ENCODE measurements at places on chromosomes 11 and 22. TPM values are rescaled to one million over a fixed set of nuclear protein-coding genes. Genes with fewer than 3 reads are reported as not detected.
A peak's percentile ranks its signal among the peaks of the same experiment; 100 is the strongest.

Gene RTN4RL2
- total RNA-seq = 0.66 TPM

Gene HPS4
- 41.8 TPM for total RNA-seq

Gene DNHD1
- 28.5 TPM for total RNA-seq

Gene RBM4
- total RNA-seq = 127 TPM

Gene OSBP2
- total RNA-seq = 10.8 TPM

Gene ART1
- total RNA-seq = not detected

Gene OR5T1
- total RNA-seq = not detected

Gene PHF21B
- not detected for total RNA-seq

Gene MOV10L1
- total RNA-seq = 0.10 TPM

Gene SYT9
- total RNA-seq = 0.14 TPM

Gene FGF19
- total RNA-seq = not detected

Gene C22orf42
- total RNA-seq = not detected

Gene MIOX
- not detected for total RNA-seq

Gene DGCR6
- total RNA-seq = 1.6 TPM

DNA sequence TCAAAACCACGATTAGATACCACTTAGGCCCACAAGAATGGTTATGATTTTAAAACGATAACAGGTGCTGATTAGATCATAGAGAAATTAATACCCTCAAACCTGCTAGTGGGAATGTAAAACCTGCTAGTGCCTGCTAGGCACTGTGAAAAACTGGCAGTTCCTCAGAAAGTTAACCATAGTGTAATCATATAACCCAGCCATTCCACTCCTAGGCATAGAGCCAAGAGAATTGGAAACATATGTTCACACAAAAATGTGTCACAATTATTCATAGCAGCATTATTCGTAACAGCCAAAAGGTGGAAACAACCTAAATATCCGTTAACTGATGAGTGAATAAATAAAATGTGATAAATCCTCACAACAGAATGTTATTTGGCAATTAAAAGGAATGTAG, 122.2 kb upstream of the SYN3 start:
- DNase-seq = no peak

- no peak for DNase-seq
Observed at GRCh38 chr11:23111527-23111926, 251.3 kb upstream of the CCDC179 start.

GRCh38 chr22:37180531-37181231, 7.4 kb downstream of the C1QTNF6 start:
- peak; percentile 70 for DNase-seq

DNA sequence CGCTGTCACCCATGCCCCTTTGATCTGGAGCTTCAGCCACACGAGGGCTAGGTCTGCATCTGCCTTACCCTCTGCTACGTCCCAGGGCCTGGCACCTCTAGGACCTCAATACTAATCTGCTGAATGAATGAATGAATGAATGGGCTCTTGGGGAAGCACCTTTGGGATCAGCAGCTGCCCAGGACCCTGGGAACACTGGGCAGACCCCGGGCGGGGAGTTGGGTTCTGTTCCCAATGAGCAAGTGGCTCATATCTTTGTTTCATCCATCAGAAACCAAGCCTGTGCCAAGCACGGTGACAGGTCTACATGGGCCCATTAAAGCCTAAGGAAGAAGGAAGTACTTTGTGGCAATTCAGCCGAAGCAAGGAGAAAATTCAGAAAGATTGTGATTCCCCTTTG, 41.5 kb upstream of the SHISAL1 start:
- peak; percentile 38 for DNase-seq

- DNase-seq = no peak
Observed at GRCh38 chr11:95816037-95816436, 25.7 kb downstream of the CEP57 start.

DNA sequence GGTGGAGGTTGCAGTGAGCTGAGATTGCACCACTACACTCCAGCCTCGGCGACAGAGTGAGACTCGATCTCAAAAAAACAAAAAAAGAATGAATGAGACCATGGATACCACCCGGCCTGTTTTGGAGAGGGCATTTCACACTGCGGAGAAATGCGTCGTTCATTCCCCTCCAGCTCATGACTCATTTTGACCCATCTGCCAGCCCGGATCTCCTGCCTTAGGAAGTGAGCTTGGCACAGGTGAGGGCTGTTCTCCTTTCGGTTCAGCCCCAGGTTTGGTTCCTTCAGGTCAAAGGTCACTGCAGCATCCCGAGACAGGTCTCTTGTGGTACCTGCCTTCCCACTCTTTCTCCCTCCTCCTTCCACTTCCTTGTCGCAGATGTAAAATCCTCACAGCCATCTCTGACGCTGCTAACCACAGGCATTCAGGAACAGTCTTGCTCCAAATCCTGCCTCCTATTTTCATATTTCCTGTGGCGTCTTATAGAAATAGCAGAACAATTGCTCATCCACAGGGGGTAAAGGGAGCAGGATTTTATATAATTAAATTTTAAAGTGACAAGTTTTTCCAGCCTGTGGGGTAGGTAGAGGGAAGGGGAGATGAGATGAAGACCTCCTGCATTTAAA, 517.9 kb downstream of the NTM start:
- no peak for DNase-seq

GRCh38 chr11:75286826-75287465, 46.4 kb downstream of the TPBGL start:
- no peak for DNase-seq

DNA sequence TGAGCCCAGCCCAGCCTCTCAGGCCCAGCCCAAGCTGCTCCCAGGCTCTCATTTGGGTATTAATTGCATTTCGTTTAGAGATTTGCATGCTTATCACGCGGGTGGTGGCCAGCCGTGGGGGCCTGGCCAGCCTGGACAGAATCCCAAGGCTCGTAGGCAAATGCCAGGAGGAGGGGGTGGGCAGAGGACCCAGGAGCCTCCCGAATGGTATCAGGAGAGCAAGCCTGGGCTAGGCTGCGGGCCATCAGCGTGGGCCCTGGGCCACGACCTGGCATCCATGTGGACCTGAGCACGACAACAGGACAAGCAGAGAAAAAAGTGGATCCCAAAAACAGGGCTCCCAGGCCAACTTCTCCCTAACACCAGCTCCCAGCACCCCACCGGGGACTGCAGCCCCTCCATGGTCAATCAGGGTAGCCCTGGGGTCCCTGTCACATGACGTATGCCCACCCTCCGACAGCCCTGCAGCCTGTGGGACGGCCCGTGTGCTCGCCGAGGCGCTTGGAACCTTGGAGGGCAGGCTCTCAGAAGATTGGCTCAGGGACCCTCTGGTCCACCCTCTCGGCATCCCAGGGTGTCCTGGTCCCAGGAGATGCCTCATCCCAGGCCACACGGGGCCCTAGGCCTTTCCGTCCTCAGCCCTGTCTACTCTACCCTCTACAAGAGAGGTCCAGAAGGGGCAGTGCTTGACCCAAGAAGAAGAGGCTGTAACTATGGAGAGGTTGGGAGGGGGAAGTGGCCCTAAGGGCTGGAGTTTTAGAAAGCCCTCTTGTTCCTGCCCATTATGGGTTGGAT, 8.8 kb downstream of the ASCL2 start:
- peak; percentile 49 for DNase-seq

GRCh38 chr11:68839911-68840641, 1.6 kb downstream of the CPT1A start:
- DNase-seq = no peak

DNA sequence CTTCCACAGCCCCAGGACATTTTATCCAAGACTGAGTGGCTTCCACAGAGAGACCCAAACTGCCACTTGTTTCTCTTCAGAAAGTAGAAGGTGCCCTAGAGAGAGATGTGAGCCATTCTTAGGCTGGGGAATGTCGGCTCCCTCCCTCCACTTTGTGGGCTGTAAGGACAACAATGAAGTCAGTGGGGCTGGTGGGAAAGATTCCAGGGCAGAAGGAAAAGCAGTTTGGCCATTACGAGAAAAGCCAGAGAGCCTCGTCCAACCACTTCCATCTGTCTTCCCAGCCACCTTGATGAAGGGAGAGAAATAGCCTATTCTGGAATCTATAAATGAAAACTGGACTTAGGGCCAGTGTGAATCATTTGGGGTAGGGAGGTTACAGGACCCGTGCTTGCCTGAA, 382.5 kb downstream of the NXPE2 start:
- DNase-seq = no peak

DNA sequence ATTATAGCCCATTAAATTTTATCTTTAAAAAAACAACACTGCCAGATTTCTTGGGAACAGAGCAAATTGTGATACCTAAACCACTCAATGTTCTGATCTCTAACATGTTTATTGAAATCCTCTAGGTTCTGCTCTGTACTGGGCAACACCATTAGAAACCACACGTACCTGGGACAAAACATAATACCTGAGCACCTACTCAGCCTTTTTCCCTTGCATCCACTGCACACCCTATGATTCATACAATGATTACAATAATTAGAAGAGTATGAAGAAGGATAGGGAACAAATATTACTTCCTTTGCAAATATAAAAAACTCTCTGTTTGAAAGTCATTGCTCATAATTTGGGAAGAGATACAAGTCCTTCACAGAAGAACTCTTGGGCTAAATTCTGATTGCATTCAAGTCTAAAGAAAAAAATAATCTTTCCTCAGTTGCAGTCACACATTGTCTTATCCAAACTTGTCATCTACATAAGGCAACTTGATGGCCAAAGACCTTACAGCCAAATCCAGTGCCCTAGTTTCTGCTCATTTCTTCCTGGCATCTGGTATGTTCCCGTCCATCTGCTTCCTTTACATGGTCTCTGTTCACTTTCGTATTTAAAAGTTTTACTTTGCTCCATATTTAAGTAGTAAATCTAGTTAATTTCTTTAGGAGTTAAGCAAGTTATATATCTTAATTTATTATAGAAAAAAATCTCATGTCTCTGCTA, 407.4 kb downstream of the LRRC4C start:
- DNase-seq = no peak

GRCh38 chr11:97361812-97362378, 972.1 kb downstream of the JRKL start:
- DNase-seq = no peak

DNA sequence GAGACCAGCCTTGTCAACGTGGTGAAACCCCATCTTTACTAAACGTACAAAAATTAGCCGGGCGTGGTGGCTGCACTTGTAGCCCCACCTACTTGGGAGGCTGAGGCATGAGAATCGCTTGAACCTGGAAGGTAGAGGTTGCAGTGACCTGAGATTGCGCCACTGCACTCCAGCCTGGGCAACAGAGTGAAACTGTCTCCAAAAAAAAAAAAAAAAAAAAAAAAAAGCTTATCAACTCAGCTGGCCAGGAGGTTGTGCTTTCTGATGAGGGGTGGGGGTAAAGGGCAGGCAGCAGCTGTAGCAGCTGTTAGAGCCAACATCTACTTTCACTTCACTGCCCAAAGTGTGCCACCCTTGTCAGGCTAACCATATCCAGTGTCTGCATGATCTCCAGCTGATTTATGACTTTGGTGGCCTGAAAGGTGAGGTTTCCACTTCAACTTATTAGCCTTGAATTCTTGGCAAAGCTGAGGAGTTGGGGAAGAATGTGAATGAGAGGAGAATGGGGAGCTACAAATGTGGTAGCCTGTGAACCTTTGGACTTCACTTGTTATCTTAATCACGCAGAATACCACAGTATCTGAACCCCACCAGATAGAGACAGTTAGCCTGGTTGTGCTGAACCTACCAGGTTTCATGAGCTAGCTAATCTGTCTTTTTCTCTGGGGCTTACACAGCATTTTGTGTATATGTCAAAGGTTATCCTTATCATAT, 19.6 kb downstream of the RNF121 start:
- DNase-seq = no peak

GRCh38 chr11:12696911-12697581, 22.8 kb downstream of the TEAD1 start:
- no peak for DNase-seq

DNA sequence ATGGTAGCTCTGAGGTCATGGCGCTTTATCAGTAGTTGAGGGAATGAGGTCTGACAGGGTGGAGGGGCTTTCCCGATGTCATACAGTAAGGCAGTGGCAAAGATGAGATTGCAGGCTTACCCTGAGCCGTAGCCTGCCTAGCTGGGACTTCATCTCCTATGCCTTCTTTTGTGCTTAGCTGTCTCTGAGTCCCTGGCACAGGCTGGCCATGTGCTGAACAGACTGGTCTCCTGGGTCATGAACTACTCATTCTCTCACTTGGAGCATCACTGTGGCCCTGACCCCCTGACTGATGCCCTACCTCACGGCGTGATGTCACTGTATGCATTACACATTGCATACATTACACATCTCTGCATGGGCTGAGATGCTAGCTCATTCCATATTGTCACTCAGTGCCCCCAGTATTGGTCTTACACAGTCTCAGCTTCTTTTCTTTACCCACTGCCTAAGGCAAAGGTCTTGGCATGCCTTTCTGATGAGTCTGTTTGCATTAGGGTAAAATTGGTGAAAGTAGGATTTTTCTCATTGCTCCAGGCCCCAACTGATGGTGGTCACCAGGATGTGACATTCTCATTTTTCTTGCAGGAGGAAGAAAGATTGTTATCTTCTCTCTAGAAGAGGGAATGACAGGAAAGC, 389.4 kb upstream of the CADM1 start:
- DNase-seq = no peak

DNA sequence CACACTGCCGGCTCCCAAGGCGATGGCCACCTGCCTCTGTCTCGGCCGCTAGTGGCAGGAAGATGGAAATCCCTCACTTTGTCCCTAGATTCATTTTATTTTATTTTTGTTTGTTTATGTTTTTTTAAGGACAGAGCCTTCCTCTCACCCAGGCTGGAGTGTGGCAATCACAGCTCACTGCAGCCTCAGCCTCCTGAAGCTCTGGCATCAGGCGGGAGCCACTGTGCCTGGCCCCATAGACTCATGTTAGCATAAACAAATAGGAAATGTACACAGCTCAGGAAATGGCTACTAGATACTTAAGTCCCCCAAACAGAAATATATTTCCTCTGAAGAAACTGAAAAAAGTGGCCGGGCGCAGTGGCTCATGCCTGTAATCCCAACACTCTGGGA, 3.5 kb downstream of the TMEM80 start:
- no peak for DNase-seq

- no peak for DNase-seq
Observed at GRCh38 chr22:40479887-40480538, 109.6 kb downstream of the SGSM3 start.

GRCh38 chr11:40998920-40999319, 460.5 kb downstream of the LRRC4C start:
- DNase-seq = no peak

GRCh38 chr11:11842421-11843008, 743 bp downstream of the USP47 start:
- no peak for DNase-seq

All from spleen (tissue), 13 donors.